ENCODE measurements at places on chromosomes 1 and 21.

GRCh38 chr1:83802460-83803152, 196.3 kb downstream of the TTLL7 start:
- no peak for DNase-seq

- DNase-seq: no peak
Measured at GRCh38 chr1:96233422-96233821, 488.2 kb upstream of the PTBP2 start.

DNA sequence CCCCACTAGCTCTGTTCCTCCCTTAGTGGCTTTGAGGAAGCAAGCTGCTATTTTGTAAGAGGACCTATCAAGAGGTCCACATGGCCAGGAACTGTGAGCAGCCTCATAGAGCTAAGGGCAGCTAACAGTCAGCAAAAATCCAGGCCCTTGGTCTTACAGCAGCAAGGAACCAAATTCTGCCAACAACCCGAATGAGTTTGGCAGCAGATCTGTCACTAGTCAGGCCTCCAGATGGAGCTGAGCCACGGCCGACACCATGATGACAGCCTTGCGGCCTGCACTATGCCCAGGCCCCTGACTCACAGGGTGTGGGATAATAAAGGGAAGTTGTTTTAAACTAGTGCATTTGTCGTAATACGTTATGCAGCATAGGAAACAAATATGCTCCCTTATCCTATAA, 28.0 kb upstream of the H3-3A start:
- DNase-seq: peak; percentile 85

GRCh38 chr1:13759072-13759471, 59.1 kb downstream of the PRDM2 start:
- no peak for DNase-seq

GRCh38 chr1:226498640-226499008, 49.9 kb upstream of the STUM start:
- DNase-seq: no peak

- no peak for DNase-seq
Measured at GRCh38 chr21:42279341-42279871, 35.8 kb downstream of the TFF3 start.

- DNase-seq: no peak
Measured at GRCh38 chr21:26281506-26281905, 110.9 kb upstream of the APP start.

GRCh38 chr1:245988393-245989078, 518.5 kb downstream of the SMYD3 start:
- DNase-seq: no peak

DNA sequence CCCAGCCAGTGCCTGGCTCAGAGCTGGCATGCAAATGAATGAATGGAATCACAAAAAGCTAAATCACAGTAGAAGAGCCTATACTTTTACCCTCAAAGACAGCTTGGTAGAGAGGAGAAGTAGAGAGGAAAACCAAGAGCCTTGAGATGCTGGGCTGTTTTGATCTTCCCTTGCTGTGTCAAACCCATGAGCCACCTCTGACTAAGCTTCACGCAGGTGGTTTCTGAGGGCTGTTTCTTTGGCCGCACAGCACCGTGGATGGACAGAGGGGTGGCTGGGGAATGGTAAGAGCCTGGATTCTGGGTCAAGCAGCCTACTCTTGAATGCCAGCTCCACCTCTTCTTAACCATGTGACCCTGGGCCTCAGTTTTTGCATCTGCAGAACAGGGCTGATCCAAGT, 18.6 kb downstream of the ABCG1 start:
- no peak for DNase-seq

- DNase-seq: no peak
Measured at GRCh38 chr1:62841587-62842169, 57.7 kb downstream of the ATG4C start.

- no peak for DNase-seq
Measured at GRCh38 chr1:65175171-65176055, 27.4 kb downstream of the AK4 start.

GRCh38 chr1:52904208-52904926, 17.2 kb downstream of the ECHDC2 start:
- no peak for DNase-seq

DNA sequence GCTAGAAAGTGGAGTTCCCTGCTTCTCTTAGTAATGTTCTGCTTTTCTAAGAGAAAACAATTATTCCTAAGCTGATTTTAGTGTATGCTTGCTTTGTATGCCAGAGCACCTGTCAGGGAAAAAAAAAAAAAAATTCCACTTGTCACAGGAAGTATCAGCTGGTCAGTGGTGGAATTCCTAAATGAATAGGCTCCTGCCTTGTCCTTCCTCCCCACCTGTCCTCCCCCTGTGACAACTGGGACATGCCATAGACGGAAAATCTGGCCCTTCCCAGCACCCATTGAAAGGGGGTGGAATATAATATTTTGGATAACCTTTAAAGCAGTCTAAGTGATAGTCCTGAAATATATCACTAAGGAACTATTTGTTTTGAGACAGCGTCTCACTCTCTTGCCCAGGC, 10.8 kb downstream of the FNDC5 start:
- no peak for DNase-seq

DNA sequence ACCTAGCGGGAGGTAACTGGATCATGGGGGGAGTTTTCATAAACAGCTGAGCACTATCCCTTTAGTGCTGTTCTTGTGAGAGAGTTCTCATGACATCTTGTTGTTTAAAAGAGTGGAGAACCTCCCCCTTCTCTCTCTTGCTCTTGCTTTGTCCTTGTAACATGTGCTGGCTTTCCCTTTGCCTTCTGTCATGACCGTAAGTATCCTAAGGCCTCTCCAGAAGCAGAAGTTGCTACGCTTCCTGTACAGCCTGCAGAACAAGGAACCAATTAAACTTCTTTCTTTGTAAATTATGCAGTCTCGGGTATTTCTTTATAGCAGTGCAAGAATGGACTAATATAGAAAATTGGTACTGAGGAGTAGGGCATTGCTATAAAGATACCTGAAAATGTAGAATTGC, 515.6 kb downstream of the NEGR1 start:
- no peak for DNase-seq

GRCh38 chr21:14876524-14876840, 188.3 kb downstream of the NRIP1 start:
- no peak for DNase-seq

GRCh38 chr1:151852733-151853132, 779 bp downstream of the THEM5 start:
- DNase-seq: no peak

- no peak for DNase-seq
Measured at GRCh38 chr1:10671090-10671489, 125.4 kb downstream of the CASZ1 start.

- DNase-seq: no peak
Measured at GRCh38 chr1:151859891-151860293, 6.4 kb upstream of the THEM5 start.

GRCh38 chr1:207695891-207696290, 51.0 kb downstream of the CR1L start:
- no peak for DNase-seq

GRCh38 chr1:93113127-93113526, 34.0 kb downstream of the MTF2 start:
- DNase-seq: no peak

GRCh38 chr1:45385302-45385701, 45.1 kb upstream of the MUTYH start:
- no peak for DNase-seq

DNA sequence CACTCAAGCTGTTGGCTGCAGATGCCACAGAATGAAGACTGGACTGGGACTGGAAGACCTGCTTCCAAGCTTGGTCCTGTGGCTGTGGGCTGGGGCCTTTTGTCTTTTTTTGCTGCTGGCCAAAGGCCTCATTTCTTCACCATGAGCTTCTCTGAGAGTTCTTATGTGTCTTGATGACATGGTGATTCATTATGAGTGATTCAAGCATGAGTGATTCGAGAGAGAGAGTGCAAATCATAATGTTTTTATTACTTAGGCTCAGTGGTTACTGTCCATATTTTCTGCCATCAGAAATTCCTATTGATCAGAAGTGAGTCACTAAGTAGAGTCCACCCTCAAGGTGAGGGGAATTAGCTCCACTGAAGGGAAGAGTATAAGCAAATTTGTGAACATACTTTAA, 94.0 kb downstream of the PCP4 start:
- DNase-seq: no peak

GRCh38 chr1:3159121-3159520, 90.1 kb downstream of the PRDM16 start:
- no peak for DNase-seq

DNA sequence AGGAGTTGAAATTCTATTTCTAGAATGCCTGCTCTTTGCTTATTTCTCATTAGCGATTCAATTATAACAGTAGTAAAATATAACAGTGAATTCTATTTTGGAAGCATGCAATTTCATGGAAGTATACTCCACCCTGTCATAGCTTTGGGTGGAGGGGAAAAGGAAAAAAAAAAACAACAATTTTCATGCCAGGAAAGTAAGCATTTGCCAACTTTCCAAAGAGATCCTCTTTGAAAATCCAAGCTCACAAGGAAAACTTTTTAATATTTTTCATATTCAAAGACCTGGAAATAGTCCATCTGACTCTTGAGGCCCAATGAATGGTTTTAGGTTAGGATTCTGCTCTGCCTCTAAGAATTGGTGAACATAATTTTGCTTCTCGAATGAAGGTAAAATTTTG, 134.5 kb downstream of the PTPN14 start:
- DNase-seq: no peak

- DNase-seq: no peak
Measured at GRCh38 chr1:229561141-229561540, 2.6 kb upstream of the ABCB10 start.

GRCh38 chr1:235597867-235598553, 51.6 kb downstream of the GNG4 start:
- no peak for DNase-seq

GRCh38 chr21:40324389-40324788, 457.2 kb downstream of the PCP4 start:
- DNase-seq: no peak

- DNase-seq: no peak
Measured at GRCh38 chr21:35254006-35254764, 205.1 kb upstream of the RUNX1 start.

DNA sequence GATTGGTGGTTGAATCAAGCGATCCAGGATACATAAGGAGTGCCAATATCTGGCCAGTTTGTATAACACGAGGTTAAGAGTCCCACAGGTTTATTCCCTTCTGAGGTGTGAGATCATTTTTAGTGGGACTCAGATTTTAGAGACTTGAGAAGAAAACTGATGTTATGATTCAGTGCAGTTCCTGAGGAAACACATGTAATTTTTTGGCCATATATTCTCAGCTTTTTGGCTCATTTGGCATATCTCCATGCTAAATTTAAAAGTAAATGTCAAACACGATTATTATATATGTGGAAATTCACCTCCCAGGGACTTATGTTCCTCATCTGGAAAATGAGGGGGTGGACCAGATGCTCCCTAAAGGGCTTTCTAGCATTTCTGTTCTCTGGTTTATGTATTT, 39.2 kb upstream of the SERBP1 start:
- no peak for DNase-seq

DNA sequence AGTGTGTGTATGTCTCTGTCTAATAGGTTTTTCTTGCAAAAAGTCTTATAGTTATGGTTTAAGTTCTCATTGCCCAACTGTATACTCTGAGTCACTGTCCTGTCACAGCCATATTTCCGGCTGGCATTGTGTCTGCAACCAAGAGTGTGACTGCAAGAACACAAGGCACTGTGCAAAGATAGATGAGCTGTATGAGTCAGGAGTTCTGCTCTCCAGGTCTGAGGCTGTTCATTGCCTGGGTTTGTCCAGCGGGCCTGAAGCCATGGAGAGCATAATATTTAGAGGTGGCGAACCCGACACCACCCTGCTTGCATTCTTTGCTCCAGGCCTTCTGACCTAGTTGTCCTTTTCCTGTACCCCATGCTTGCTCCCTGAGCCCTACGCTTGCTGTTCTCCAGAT, 50.9 kb upstream of the CNIH3 start:
- DNase-seq: no peak

GRCh38 chr1:232430467-232430866, 199.5 kb downstream of the SIPA1L2 start:
- DNase-seq: no peak

DNA sequence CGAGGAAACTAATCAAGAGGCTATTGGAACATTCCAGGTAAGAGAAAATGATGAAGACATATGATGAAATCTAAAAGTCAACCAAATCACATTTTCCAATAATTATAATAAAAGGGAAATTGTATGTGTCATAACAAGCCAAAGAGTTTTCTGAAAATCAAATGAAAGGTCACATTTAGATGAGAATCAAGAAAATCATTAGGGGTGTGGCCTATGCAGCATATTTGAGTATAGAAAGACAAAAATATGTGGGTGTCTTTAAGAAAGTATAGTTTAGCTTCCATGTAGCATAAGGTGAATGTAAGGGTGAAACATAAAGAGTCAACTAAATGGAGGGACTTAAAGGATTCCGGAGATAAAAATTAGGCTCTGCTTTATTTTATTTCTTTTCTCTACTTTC, 9.2 kb upstream of the RNPC3 start:
- no peak for DNase-seq

DNA sequence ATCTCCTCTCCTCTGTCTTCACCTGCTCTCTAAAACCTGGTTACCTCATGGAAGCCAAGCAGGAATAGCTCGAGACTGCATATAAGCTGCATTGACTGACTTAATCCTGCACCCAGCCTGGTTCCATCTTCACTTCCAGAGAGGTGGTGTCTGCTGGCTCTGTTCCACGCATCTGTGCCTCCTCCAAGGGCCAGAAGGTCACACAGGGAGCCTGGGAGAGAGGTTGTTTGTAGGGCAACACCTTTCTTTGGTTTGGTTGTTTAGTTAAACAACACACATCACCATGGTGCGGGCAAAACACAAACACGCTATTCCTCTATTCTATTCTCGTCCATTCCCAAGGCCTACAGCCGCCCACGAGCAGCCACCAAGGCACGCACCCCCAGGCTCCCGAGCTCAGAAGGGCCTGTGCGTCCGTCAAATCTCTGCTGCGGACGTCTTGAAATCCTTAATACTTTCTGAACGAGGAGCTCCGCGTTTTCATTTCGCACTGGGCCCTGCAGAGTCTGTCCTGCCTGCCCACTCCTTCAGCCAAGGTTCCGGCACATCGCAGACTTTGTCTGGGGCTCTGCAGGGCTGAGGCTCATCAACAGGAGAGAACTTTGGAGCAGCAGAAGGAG, 116.2 kb downstream of the RIPK4 start:
- no peak for DNase-seq

DNA sequence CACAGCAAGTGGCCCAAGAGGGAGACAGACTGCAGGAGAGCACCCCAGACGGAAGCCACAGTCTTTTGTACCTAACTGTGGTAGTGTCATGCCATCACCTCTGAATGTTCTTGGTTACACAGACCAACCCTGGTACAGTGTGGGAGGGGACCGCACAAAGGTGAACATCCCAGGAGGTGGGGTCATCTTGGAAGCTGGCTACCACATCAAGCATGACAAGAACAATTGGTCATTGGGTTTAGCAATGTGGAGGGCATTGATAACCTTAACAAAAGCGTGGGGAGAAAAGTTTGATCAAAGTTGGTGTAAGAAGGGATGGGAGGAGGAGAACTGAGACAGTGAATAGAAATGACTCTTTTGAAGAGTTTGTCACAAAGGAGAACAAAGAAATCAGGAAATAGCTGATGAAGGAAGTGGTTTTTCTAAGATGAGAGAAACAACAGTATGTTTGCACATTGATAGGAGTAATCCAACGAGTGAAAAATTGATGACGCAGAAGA, 87.1 kb upstream of the CACNA1E start:
- DNase-seq: no peak
